GM23248 (cell line): ENCODE measurements at places on chromosomes 2 and 18.

DNA sequence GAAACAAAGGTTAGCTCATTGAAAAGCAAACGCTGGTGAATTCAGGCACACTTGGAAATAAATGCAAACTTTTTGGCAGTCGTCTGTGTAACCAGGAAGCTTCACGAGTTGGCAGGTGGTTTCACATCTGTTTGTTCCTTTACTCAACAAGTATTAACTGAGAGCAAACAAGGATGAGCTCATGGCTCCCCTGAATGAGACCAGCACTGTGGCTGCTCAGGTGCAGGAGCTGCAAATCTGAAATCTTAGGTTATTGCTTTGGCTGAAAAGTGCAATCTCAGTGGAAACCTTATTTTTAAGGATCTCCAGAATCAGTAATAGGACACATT is 46.3 kb downstream of the SH3RF3 start:
- DNase-seq: no peak

GRCh38 chr18:51580580-51580979 is 383.1 kb upstream of the MEX3C start:
- no peak for DNase-seq

- peak; percentile 85 for DNase-seq
Measured at GRCh38 chr18:9673296-9674251, 34.5 kb upstream of the RAB31 start.

GRCh38 chr2:20016346-20016745 is 3.9 kb upstream of the MATN3 start:
- no peak for DNase-seq

- DNase-seq: peak; percentile 37
Measured at GRCh38 chr2:71477231-71477691, 23.9 kb downstream of the DYSF start.

DNA sequence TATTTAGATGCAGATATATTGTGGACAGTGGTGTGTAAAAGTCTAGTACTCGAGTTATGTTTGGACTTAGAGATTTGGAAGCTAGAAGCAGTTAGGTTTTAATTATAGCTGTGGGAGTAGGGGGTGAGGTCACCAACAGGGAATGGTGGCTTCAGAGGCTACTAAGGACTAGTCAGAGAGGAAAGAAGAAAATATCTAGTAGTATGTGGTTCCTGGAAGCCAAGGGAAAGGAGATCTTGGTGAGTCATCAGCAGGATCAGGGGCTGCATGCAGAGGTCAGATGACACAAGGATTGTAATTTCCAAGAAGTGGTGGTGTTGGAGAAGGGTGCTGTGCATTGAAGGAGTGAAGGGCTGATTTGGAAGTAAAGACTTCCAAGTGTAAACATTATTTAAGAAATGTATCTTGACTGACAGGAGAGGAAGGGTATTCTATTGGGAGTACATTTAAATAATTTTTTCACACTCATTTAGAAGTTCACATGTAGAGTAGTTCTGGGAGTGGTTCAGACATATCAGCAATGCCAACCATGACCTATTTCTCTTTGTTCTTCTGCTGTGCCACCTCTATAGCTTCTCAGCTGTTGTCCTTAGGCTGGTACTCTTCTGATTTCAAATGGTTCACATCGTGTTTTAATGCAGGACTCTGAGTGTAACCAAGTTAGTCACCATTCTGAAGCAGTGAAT is 59.1 kb downstream of the ACSL3 start:
- peak; percentile 95 for DNase-seq

DNA sequence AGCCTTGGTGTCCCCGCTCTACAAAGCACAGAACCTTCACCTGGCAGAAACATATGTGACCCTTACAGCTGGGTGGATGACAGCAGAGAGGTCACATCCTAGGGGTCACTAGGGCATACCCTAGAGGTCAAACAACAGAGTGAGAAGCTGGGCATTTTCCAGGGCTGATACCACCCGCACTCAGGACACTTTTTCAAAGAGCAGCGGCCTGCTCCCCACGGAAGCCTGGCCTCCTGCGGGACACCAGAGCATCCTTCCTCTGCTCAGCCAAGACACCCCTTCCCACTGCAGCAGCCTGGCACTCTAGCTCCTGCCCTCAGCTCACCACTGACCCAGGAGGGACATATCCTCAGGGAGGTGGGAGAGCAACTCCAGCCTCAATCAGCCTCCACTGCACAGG is 86.0 kb downstream of the GALNT14 start:
- no peak for DNase-seq

GRCh38 chr18:79224381-79224780 is 155.2 kb downstream of the ATP9B start:
- DNase-seq: no peak

DNA sequence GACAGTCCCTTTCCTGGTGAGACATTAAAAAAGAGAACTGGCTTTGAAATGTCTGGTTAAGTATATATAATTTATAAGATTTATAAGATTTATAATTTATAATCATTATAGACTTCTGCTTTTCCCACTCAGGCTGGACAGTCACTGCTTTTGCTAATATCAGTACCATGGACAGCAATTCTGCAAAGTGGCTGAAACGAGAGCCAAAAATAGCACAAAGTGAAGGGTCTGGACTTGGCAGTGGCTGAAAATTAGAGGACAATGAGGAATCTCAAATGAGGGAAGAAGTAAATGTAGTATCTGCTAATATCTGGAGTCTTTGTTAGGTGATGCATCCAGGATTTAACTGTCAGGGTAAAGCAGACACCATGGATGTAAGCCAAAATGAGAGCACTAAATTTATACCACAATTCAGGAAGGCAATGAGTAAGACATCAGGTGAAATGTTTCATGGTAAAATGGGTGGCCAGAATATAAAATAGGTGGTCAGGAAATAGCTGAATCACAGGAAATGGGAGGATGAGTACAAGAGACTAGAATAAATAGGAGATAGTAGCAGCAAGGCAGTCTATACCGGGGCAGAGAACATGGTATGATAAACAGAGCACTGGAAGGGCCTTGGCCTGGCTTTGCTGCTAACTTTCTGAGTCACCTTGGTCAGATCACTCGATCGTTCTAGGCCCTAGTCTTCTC is 39.6 kb upstream of the BOD1L2 start:
- peak; percentile 57 for DNase-seq

GRCh38 chr2:188322569-188323551 is 31.2 kb downstream of the GULP1 start:
- DNase-seq: peak; percentile 44

- peak; percentile 83 for DNase-seq
Measured at GRCh38 chr18:45837283-45838070, 12.0 kb downstream of the SIGLEC15 start.

DNA sequence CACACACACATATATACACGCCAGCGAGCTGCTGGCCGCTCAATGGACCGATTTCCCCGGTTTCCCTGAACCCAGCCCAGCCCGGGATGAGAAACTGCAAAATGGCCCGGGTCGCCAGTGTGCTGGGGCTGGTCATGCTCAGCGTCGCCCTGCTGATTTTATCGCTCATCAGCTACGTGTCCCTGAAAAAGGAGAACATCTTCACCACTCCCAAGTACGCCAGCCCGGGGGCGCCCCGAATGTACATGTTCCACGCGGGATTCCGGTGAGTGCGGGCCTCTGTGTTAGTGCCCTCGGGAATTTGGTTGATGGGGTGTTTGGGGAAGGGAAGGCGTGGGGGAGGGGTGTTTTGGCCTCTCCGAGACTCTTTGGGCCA is 392 bp downstream of the ST8SIA3 start:
- no peak for DNase-seq

DNA sequence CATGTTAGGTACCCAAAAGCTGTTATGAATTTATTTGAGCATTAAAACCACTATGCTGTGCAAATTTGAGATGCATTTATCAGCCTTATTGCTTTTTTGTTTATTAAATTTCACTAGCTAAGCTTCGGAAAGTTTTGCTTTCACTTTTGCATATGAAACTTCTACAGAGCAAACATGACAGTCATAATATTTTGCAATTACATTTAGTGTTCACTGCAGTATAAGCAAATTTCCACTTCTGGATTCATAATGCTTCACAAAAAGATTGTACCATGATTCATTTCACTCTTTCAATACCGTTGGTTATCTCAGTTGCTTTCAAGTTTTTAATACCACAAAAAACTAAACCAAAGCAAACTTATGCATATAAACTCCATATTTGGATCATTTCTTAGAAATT is 228.7 kb upstream of the SLC8A1 start:
- DNase-seq: peak; percentile 47

DNA sequence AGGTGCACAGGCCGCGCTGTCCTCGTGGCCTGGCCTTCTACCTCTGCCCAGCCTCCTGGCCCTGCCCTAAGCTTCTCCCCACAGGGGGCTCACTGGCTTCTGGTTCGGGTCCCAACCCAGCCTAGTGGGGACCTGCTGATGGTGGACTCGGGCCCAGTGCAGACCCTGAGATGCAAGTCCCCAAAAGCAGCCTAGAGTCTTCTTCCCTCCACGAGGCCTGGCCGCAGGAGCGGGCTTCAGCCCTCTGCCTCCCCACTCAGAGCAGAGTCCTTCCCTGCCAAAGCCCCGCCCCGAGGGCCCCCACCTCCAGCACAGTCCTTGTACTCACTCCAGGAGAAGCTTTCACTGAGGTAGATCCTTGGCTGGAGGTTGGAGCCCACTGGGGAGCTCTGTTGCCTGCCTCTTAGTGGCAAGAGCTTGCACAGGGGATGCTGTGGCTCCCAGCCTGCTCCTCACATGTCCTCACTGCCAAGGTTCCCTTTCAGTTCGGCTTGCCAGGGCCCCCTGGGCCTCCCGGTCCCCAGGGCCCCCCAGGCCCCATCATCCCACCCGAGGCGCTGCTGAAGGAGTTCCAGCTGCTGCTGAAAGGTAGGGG is 3.6 kb downstream of the ERFE start:
- no peak for DNase-seq

DNA sequence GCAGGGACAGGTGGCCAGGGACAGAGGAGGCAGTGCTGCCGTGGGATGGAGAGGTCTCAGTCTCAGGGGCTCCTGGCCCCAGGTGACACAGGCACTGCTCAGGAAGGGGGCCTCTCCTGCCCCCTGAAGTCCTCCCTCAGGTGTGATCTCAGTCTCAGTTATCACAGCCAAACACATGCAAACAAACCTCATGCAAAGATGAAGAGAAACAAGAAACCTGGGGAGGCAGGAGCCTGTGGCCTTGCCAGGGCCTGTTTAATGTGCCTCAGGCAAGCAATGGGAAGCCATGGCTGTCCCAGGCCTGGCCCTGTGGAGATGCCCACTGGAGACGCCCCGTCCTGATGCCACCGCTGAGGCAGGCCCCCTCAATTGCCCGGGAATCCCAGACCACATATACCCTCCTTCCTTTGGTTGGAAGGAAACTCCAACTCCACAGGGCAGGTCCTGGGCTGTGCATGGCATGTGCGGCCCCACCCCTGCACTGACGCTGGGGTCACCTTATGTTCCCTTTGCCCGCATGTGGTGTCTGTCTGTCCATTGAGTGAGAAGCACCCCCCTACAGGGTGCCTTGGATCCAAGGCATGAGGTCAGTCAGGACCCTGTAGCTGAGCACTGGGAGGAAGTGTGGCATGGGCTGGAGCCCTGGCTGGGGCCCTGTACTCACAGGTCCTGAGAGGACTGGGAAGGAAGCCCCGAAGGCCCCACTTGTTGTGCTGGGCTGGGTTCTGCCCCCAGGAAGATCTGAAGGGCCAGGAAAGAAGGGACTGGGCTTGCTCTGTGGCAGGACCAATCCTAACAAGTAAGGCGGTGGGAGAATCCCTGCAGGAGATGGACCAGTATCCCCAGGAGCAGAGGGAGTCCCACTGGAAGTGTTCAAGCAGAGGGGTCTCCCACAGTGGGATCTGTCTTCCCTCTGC is 68.8 kb upstream of the RAB6C start:
- DNase-seq: no peak

DNA sequence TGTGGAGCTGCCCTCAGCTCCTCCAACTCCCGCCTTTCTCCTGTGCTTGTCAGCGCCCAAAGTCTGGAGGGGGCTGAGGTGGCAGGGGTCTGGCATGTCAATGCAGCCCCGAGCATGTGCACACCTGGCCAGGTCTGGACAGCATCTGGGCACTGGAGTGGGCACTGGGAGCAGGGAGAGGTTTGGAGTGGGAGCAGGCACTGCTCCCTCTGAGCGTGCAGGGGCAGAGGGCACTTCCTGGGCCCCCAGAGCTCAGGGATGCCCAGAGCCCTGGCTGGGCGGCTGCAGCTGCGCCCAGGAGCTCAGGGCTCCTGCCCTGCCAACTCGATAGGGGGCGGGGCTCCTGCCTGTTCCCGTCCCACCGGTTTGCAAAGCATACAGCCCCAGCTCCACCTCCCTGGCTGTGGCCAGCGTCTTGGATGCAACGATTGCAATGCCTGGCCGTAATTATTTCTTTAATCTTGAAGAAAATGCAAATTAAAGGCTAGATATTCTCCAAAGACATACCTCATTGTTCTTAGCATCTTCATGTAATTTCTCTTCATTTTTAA is 57.4 kb upstream of the LDAH start:
- no peak for DNase-seq

- peak; percentile 19 for DNase-seq
Measured at GRCh38 chr2:23487735-23488492, 102.9 kb downstream of the KLHL29 start.

- DNase-seq: peak; percentile 37
Measured at GRCh38 chr2:181058378-181059269, 78.2 kb downstream of the UBE2E3 start.

DNA sequence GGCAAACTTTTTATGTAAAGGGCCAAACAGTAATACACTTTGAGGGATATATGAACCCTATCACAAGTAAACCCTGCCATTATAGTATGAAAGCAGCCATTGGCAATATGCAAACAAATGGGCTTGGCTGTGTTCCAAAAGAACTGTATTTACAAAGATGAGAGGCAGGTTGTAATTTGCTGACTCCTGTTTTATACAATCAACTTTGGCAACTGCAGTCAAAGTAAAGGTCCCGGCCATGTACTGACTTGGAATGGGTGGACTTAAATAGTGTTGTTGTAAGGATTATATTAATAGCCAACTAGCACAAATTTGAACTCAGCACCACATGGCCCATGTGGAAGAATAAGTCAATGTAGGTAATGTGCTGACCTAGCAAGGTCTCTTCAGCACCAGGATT is 223.4 kb downstream of the WDPCP start:
- DNase-seq: no peak

DNA sequence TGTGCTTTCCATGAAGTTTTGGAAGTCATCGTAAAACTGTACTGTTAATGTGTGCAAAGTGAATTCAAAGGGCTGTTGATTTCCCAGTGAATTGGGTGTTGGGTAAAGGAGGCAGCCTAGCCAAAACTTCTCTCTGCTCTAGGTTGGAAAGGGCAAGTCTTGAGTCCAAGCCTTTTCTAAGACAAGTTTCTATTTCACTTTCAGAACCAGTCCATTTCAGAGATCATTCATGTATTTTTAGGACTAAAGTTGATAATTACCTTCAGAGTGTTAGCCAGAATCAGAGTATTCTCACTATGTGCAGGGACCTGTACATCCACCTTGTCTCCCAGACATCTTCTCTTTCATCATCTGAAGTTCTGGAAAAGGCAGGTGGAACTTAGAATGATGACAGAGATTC is 636.1 kb upstream of the KLHL29 start:
- no peak for DNase-seq

- peak; percentile 13 for DNase-seq
Measured at GRCh38 chr2:67070826-67071225, 326.3 kb upstream of the ETAA1 start.

DNA sequence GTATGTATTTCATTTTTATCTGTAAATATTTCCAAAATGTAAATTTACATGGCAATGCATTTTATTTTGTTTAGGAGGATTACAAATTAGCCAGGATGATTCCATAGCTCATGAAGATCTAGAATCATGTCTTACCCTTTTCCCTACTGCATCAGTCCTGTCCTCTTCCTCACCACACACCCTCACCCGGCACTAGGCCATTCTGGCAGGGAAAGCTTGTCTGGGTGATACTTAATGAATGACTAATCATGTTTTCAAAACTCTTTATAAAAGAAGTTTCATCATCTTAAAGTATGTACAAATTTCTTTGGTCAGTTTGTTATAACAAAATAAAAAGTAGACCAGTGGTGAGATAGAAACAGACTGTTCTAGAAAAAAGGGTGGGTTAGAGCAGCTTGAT is 283.3 kb upstream of the VWC2L start:
- peak; percentile 84 for DNase-seq
